ENCODE measurements at places on chromosomes 3 and 15.
A peak's percentile ranks its signal among the peaks of the same experiment; 100 is the strongest.

- DNase-seq: no peak
Observed at GRCh38 chr15:74431645-74432044, 2.1 kb downstream of the SEMA7A start.

- DNase-seq: no peak
Observed at GRCh38 chr3:119672776-119673175, 4.4 kb downstream of the COX17 start.

DNA sequence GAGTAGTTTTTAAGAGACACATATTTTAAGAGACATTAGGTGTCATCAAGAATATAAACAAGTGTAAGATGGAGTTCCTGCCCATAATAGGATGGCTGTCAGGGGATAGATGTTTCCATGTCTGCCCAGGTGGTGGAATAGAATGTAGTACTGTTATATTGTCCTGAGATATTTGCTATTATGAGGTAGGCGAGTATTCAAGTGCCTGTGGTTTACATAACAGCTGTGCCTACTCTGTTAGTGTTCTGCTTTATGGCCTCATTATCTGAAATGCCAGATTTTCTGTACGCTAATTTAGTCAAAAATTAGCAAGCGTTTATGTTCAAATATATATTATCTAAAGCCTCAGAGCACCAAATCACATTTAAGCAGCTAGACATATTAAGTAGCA is 360.2 kb upstream of the ROPN1 start:
- DNase-seq: no peak

- DNase-seq: no peak
Observed at GRCh38 chr3:20842594-20843436, 656.8 kb upstream of the SGO1 start.

DNA sequence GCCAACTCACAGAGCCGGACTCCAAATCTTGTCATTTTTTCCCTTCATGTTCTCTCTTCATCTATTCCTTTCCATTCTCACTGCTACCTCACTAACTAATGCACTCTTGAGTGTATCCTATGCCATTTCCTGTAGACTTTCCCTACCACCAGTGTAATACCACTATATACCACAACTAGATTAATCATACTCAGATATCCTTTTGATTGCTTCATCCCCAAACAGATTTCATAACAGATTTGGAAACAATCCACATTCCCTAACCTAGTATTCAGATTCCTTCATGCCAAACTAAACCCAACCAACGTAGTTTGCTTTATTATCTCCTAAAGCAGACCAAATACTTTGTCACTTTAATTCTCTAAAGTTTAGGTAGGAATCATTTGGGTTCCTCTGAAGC is 2.6 kb upstream of the PLOD2 start:
- DNase-seq: peak; percentile 4

GRCh38 chr3:72722930-72723726 is 125.1 kb downstream of the SHQ1 start:
- no peak for DNase-seq

DNA sequence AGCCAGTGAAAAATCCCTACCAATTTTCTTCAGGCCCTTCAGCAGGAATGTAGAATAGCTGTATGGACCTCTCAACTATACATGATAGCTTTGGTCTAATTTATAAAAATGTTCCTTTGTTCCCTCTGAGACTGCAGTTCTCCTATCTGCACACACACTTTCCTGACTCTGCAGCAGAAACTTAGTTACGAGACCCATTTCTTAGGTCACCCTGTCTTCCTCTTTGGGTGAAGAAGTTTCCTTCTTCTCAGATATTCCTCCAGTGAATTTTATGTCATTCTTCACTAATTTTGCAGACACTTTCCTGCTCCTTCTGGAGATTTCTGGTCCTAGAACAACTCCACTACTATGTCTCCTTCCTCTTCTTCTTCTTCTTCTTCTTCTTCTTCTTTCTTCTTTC is 42.6 kb downstream of the CD200R1L start:
- no peak for DNase-seq

- no peak for DNase-seq
Observed at GRCh38 chr3:183142199-183142598, 20.3 kb downstream of the LAMP3 start.

- DNase-seq: no peak
Observed at GRCh38 chr3:42057561-42058211, 33.5 kb upstream of the TRAK1 start.

DNA sequence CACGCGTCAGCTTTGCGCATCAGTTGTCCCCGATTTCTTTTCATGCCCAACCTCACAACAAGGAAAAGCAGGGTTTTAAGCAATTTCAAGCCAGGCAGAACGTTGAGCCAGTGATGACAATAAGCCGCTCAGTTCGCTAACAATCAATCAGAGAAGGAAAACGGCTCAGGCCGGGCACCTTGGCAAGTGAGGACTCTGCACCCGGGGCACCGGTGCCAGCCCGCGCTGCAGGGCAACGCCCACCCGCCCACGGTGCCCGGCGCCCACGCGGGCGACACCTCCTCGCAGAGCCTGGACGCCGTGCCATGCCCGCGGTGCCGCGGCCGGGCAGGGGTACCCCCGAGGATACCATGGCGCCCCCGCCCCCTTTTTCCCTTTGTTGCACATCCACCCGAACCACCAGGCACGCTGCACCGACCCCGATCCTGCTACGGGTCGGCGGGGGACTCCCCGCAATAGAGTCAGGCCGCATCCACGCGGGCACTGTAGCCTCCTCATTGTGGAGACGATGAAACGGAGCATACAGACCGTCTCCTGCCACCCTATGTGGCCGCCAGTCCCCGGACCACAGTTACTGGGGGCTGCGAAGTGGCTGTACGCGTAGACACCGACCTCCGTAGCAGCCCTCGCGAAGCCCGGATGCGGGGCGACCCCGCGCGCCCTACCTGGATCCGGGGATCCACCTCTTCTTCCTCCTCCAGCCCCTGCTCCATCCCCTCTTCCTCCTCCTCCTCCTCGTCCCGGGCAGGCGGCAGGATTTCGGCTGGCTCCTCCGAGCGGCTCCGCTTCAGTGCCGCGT is 581 bp downstream of the SH3BP5 start:
- DNase-seq: no peak

GRCh38 chr3:116254541-116254940 is 190.7 kb downstream of the LSAMP start:
- DNase-seq: no peak

DNA sequence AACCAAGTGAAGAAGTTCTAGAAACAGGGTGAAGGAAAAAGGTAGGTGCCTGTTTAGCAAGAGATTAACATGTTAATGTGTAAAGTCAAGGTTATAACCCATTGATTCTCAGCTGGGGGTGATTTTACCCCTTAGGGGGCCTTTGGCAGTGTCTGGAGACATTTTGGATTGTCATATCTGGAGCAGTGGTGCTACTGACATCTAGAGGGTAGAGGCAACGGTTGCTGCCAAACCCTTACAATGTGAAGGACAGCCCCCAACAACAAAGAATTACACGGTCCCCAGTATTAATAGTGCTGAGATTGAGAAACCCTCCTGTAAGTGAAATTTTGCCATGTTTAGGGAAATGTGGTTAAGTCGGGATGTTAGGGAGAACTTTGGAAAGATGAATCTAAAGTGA is 74.7 kb downstream of the CRYBG3 start:
- DNase-seq: no peak

GRCh38 chr3:69092030-69092516 is 7.3 kb downstream of the ARL6IP5 start:
- DNase-seq: no peak

GRCh38 chr15:85761635-85762034 is 33.1 kb downstream of the KLHL25 start:
- no peak for DNase-seq

DNA sequence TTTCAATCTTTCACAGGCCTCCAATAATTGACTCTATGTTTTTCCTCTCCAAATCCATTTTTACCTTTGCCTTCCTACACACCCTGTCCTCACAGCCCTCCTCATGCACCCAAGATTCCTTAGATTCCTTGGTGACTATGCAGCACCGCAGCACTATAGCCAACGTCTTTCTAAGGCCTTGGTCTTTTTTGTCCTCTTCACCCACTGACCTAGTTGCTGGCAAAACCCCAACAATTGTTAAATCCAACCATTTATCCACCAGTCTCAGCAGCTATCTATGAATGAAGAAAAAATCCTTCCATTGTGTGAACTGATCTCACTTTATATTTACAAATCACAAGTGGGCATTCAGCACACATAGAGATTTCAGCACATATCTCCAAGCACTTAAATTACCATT is 203.9 kb downstream of the VGLL3 start:
- no peak for DNase-seq

- no peak for DNase-seq
Observed at GRCh38 chr15:93068581-93069199, 20.3 kb downstream of the RGMA start.

DNA sequence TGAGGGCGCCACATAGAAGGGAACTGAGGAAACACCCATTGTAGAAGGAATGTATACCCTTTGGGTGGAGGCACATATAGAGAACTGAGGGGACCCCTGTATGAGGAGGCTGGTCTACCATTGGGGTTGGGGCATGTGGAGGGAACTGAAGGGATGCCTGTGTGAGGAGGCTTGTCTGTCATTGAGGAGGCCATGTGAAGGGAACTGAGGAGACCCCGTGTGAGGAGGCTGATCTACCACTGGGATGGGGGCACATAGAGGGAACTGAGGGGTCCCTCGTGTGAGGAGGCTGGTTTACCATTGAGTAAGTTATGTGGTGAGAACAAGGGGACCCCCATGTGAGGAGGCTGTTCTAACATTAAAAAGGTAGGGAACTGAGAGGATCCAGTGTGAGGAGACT is 156.1 kb downstream of the FBLN2 start:
- DNase-seq: no peak

- no peak for DNase-seq
Observed at GRCh38 chr3:188154809-188155574, 1.0 kb downstream of the LPP start.

GRCh38 chr15:39125904-39126303 is 455.0 kb upstream of the THBS1 start:
- peak; percentile 31 for DNase-seq

DNA sequence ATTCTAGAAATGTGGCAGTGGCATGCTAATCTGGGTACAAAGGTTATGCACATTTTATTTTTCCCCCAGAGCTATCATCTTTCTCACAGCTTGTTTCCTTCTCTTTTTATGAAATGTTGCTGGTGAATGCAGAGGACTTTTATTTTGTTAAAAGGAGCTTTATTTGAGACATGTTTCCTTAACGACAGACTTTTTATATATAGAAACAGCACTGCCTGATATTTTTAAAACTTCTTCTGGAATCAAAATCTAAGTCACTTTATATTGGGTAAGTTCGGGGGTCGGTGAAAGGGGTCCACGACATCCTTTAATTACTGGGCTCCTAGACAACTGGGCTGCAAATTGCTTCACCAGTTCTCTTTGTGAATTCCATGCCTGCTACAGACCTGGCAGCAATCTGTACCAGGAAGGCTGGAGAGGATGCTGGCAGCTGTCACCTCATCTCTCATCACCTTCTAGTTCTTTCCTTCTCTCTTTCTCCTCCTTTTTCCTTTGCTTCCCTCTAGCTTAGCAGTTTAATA is 464.7 kb downstream of the PDCD6IP start:
- no peak for DNase-seq

DNA sequence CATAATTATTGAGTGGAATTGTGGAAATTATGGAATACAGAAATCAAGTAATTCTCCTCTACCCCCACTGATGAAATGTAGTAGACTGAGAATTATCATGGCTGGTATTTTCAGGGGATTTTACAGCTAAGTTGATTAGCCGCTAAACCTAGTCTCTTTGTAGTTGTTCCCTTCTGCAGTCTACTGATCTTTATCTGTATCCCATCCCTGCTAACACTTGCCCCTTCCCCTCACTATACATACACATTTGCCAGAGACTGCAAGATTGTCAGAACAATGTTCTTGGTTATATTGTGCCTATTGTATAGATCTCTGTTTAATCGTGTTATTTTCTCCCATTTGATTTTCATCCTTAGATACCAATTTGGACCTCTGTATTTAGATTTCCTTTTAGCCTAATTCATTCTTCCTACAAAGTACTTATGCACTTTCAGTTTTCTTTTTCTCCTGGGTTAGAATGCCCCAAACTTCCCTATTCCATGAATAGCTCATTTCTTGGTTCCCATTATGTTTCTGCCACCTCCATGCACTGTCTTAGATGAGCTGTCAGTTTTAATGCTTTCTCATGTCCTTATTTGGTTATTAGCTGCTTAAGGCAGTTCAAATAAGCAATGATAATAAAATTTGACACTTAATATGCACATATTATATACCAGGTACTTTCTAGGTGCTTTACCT is 86.9 kb downstream of the CDIN1 start:
- DNase-seq: no peak

GRCh38 chr3:125331243-125331642 is 43.9 kb downstream of the ZNF148 start:
- no peak for DNase-seq

DNA sequence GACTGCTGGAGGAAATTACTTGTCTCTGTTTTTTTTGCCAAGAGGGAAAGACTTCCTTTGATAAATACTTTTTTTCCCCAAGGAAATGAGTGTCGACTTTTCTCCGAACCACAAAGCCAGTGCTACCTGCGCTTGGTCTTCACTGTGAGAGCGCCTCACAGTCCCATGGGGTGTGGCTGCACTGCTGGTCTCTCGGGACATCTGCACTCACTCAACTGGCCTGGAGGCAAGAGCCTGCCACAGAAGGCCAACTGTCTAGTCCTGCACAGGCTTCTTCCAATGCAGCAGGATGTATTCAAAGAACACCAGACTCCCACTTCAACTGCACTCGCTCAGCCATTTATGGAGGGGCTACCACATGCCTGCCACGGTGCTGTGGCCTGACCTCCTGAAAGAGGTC is 40.6 kb upstream of the CGNL1 start:
- no peak for DNase-seq

DNA sequence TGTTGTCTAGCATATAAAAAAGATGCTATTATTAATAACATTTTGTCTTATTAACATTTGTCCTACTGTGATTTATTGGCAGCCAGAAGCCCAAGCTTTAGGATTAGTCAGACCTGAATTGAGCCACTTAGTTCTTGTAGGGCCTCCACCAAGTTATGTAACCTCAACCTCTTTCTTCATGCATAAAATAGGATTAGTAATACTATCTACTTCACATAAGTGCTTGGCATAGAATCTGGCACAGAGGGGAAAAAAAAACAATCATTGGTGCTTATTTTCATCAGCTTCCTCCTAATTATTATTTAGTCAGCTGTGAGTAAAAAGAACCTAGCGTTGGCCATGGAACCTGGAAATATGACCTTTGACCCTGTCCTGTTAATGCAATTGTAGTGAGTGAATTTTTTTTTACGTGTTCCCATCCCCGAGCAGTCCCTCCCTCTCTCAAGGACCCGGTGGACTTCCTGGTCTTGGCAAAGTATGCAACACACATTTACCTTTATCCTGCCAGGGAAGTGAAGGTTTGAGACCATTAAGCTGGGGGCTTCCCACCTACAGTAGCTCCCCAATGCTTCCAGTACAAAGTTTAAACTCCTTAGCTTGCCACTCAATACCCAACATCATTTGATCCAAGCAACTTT is 136.8 kb downstream of the FHIT start:
- no peak for DNase-seq

DNA sequence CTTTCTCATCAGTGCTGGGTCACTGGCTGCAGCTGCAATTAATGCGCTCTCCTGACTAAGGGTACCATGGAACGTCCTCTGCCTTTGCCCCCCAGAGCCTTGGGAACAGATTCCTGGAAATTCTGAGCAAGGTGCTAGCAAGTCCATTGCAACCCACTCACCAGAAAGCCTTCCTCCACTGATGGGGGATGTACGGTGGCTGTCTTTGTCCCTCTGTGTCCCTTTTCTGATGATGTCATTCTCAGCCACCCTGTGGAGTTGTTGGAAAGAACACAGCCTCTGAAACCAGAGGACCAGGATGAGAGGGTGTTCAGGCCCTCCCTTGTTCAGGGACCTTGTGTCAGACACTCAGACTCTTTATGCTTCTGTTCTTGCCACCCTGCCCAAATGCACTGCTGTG is 38.1 kb upstream of the ZBTB38 start:
- DNase-seq: no peak
